ENCODE measurements at places on chromosomes 1 and 21. TPM values are rescaled to one million over a fixed set of nuclear protein-coding genes. Genes with fewer than 3 reads are reported as not detected.

DNA sequence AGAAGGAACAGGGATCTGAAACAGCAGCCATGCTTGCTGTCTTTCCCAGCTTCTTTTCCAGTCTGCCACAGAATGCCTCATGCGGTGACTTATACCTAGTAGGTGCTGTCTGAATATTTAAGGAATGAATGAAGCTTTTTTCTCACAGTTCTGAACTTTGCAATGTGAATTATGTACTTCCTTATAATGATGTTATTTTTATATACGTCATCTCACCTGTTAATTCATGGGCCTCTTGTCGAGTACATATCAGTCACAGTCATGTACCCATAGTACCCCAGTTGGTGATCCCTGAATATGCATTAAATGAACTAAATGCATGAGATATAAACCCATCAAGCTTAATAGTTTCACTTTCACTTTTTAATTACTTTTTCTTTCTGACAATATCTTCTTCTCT is 132.7 kb downstream of the NTNG1 start:
- H3K4me3 ChIP-seq = no peak overlapping the region
- DNase-seq = no peak
- no peaks in the 10 kb centered on the region for H3K27me3 ChIP-seq
- H3K4me1 ChIP-seq = no peaks in the 10 kb centered on the region

- H3K27ac ChIP-seq = no peak overlapping the region
- H3K27me3 ChIP-seq = no peaks in the 10 kb centered on the region
- H3K36me3 ChIP-seq = no peaks in the 10 kb centered on the region
- no peak for DNase-seq
- H3K4me1 ChIP-seq = peaks cover 12% of the 10 kb centered on the region
- H3K4me3 ChIP-seq = no peak overlapping the region
Measured at GRCh38 chr21:45874716-45875415, 106.7 kb upstream of the COL6A1 start.

GRCh38 chr1:202162047-202162417 is 1.6 kb upstream of the PTPN7 start:
- H3K27me3 ChIP-seq = peaks cover 12% of the 10 kb centered on the region
- H3K4me3 ChIP-seq = no peak overlapping the region
- no peaks in the 10 kb centered on the region for H3K36me3 ChIP-seq
- no peak overlapping the region for H3K27ac ChIP-seq

DNA sequence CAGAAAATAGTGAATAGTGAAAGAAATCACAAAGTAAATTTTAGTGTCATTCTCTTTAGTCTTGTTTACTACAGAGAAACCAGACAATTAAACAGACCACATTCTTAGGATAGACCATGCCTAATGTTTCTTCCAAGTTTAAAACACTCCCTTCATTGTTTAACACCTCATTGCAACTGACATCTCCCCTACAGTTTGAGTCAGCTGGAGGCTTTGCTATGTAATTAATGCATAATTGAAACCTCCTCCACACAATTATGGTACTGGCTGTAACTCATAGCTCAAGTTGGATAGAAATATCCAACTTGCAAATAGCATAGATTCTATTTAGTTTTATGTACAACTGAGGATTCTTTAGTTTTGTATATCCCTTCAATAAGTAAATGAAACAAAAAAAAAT is 35.2 kb upstream of the B3GALT2 start:
- no peak for DNase-seq
- no peaks in the 10 kb centered on the region for H3K4me1 ChIP-seq

GRCh38 chr1:200038325-200038980 is 10.9 kb downstream of the NR5A2 start:
- no peak overlapping the region for H3K27ac ChIP-seq
- H3K4me1 ChIP-seq = peaks cover 47% of the 10 kb centered on the region
- H3K36me3 ChIP-seq = no peaks in the 10 kb centered on the region
- H3K4me3 ChIP-seq = peak overlapping the region; percentile 55
- DNase-seq = no peak
- no peaks in the 10 kb centered on the region for H3K27me3 ChIP-seq

Gene WNT4
- total RNA-seq = 0.29 TPM

Gene MLLT11
- 1.7 TPM for total RNA-seq

Measured in esophagus muscularis mucosa (tissue), 4 donors.